Kidney epithelial cell (primary cell): ENCODE measurements at places on chromosomes 16 and 17. TPM values are rescaled to one million over a fixed set of nuclear protein-coding genes. Genes with fewer than 3 reads are reported as not detected.

- no peak for DNase-seq
Observed at GRCh38 chr17:37567137-37567536, 42.1 kb downstream of the SYNRG start.

DNA sequence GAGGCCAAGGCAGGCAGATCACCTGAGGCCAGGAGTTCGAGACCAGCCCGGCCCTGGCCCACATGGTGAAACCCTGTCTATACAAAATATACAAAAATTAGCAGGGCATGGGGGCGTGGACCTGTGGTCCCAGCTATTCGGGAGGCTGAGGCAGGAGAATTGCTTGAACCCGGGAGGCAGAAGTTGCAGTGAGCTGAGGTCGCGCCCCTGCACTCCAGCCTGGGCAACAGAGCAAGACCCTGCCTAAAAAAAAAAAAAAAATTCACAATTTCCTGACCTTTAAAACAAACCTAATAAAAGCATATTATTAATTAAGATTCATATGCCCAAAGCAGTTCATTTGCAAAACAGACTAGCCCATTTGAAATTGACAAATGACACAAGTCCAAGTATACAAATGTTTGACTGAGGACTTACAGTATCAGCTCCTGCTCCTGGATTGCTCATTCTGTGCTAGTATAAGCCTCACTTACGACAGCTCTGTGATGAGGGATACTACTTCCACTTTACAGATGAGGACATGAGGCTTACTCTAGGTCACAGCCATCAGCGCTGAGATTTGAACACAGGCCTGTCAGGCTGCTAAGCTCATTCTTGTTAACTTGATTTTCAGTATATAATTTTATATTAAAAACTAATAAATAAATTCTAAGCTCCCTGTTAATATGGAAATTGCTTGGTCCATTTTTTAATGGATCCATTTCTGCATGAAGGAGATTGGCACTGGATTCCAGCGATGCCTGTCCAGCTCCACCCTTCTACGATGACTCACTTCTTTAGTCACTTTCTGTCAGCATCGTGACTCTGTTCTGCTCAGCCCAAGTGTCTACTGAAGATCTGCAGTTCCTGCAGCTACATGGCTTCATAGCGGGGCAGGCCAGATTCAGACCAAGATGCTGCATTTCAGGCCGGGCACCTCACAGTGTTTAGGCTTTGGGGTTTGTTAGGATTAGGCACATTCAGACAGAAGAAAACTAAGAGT is 88.2 kb downstream of the WDR59 start:
- peak; percentile 25 for DNase-seq

DNA sequence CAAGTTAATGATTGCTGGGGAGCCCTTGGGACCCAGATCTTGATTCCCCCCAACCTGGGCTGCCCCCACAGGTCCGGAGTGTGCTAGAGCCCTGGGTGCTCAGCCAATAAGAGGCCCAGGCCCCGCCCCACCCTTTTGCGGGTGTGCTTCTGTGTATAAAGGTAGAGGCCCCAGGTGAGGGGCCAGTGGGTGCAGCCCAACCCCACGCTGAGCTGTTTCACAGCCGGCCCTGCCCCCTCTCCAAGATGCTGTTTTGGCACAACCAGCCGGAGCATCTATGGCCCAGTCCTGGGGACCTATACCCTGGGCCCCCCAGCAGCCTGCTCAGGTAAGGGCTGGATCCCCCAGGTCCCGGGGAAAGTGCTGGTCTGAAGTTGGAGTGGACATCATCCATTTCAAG is 11.8 kb upstream of the STAC2 start:
- no peak for DNase-seq

GRCh38 chr16:8730335-8730915 is 56.0 kb downstream of the ABAT start:
- DNase-seq, result no peak

GRCh38 chr16:29321000-29321393 is 85.5 kb downstream of the NPIPB11 start:
- DNase-seq, result no peak

The TP53TG3C gene
- not detected in 2 replicates for total RNA-seq

GRCh38 chr16:17194190-17194780 is 276.5 kb downstream of the XYLT1 start:
- no peak for DNase-seq

The OXLD1 gene
- 31.3 and 41.7 TPM in 2 replicates for total RNA-seq

DNA sequence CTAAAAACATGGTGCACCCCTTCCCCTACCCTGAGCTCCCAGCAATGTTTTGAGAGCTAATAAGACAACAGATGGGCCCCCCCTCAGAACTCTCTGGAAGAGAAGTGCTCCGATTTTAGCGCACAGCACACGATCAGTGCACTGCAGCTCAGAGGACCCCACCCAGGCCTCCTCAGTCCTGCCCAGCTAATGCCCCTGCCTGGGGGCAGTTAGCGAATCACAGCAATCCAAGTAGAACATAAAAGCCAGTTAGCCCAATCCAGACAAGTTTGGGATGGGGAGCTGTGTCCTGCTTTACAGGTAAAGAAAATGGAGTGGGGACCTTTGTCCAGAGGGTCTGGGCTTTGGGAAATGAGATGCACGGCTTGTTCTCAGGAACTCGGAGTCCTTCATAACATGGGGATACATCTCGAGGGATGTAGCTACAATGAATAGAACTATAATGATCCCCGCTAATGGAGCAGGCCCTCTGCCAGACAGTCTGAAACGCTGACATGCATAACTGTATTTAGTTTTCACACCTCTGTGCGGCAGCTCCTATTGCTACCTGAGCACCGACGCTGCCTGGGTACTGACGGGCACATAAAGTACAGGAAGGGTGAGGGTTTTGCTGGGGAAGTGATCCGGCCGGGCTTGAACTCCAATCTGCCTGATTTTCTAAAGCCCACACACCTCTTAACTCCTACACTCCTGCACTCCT is 29.7 kb upstream of the CDC42EP4 start:
- no peak for DNase-seq

The CD7 gene
- 0.21 TPM in 1 of 2 replicates, not detected in the other for total RNA-seq

GRCh38 chr16:18783430-18784341 is 6.4 kb downstream of the RPS15A start:
- no peak for DNase-seq

The IGSF6 gene
- total RNA-seq, result 0.04 TPM in 1 of 2 replicates, not detected in the other

DNA sequence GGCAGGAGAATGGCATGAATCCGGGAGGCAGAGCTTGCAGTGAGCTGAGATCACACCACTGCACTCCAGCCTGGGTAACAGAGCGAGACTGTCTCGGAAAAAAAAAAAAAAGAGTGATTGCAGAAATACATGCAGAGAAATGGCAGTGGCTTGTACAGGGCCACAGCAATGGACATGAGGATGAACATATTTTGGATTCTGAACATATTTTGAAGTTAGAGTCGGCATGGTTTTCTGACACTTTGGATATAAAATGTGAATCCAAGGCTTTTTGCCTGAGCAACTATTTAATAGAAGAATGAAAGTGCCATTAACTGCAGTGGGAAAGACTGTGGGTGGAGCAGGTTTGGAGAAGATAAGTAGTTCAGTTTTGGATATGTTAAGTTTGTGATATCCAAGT is 35.8 kb downstream of the CPD start:
- no peak for DNase-seq

GRCh38 chr17:1362964-1363363 is 37.1 kb downstream of the YWHAE start:
- no peak for DNase-seq

GRCh38 chr16:65622151-65622550 is 500.3 kb upstream of the CDH11 start:
- no peak for DNase-seq

The AKAP10 gene
- 14.9 and 18.1 TPM in 2 replicates for total RNA-seq

The MC1R gene
- 1.5 and 3.0 TPM in 2 replicates for total RNA-seq

DNA sequence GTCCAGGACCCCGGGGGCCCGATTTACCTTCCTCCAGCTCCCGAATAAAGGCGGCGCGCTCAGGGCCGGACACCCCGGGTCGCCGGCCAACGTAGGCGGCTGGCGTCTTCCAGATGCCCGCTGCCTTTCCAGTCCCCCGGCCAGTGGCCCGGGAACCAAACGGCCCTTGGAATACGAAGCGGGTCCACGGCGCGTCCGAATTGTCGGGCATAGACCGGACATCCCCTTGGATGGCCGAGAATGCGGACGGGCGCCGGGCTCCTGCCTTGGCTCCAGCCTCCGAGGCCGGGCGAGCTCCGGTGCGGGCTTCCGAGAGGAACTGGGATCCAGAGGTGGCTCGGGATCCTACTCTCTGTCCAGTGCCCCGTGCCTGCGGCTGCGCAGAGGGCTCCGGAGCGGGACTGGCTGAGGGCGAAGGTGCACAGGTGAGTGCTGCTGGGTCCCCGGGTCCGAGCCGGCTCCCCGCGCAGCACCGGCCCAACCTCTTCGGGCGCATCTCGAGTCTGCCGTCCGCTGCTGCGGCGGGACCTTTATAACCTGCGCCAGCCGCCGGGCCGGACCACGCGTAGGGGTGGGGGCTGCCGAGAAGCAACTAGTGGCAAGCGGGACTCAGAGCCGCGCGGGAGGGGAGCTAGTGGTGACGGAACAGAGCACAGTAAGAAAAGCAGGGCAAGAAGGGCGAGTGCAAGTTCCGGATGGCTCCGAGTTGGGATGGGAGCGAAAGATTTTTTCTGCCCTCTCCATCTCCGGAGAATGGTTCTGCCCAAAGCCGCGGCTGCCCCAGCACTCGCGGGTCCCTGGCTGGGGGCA is at the start of gene HAP1:
TSS of gene HAP1 (minus strand) at position 505 of the 810 bp plus-strand sequence. CDS start at position 496, 9 bp downstream.
- no peak for DNase-seq

DNA sequence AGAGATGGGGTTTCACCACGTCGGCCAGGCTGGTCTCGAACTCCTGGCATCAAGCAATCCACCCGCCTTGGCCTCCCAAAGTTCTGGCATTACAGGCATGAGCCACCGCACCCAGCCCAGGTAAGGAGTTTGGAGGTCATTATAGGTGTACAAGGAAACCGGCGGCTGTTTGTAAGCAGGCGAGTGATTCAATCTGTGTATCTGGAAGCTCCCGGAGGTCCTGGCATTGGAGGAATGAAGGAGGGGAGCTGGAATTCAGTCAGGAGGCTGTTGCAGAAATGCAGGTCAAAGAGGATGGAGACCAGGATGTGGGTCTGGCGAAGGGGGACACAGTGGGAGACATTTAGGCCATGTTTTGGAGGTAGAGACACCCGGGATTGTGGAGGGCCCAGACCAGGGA is 18.8 kb downstream of the CDC42EP4 start:
- no peak for DNase-seq

The TAC4 gene
- total RNA-seq, result not detected in 2 replicates

The KDM8 gene
- total RNA-seq, result 4.0 and 9.9 TPM in 2 replicates

GRCh38 chr16:4689091-4689671 is 4.2 kb upstream of the NUDT16L1 start:
- DNase-seq, result no peak

- no peak for DNase-seq
Observed at GRCh38 chr16:30070490-30070889, 4.9 kb downstream of the ALDOA start.

DNA sequence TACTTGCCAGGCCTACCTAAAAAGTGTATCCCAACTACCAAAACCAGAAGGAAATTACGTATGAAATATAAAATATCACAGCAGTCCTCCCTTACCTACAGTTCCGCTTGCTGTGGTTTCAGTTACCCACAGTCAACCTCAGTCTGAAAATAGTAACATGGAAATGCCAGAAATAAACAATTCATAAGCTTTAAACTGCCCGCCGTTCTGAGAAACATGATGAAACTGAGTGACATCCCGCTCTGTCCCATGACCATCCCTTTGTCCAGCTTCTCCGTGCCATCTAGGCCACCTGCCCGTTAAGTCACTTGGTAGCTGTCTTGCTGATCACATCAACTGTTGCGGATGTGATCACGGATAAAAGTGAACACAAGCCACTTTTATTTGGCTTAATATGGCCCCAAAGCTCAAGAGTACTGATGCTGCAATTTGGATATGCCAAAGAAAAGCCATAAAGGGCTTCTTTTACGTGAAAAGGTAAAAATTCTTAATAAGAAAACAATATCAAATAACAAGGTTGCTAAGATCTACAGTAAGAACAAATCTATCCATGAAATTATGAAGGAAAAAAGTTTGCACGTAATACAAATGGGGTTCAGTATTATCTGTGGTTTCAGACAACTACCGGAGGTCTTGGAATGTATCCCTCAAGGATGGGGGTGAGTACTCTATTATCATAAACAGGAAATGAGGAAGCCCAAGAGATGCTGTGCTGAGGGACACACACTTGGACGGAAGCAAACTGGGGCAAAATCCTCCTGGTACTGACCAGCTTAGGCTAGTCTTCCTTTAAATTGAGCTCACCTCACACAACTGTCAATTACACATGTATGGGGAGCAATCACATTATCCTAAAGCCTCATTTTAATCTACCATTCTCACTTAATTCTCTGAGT is 8.2 kb downstream of the USP22 start:
- no peak for DNase-seq

The PERCC1 gene
- not detected in 2 replicates for total RNA-seq

DNA sequence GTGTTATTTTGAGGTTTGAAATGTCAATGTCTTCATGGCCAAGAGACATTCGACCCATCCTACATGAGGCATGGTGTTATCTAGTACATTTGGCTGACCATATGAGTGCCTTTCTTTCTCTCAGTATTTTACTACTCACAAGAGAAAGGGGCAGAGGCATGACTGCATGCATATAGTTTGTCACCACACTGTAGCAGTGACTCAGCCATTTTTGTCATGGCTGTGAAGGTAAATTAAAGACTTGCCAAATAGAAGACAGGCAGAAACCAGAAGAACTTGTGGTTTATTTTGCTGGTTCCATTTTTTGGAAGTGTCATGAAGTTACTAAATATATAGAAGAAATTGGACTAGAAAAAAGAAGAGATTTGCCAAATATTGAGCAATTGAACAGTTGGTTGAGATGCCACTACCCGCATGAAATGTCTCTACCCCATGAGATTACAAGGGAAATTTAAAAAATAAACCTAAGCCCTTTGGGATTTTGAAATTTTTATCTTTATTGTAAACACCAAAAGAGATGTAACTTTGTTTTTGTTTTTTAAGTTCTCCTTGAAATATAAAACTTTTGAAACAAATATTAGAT is 170.3 kb downstream of the CHD9 start:
- no peak for DNase-seq

GRCh38 chr17:46949291-46950174 is 26.6 kb downstream of the GOSR2 start:
- DNase-seq, result no peak

DNA sequence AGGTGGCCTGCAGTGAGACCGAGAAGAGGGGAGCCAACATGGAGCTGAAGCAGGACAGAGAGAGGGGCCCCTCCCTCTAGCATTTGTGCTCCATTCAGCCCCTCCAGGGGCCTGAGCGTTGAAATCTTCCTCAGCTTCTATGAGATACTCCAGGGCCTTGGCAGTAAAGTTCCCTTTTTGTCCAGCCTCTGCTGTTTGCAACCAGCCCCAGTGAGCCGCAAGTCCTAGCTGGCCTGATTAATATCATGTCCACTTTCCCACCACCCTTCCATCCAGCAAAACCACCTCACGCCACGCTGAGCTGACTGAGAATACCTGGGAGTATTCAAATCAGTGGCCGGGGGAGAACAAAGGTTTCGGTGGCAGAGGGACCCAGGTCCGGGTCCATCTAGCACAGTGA is 11.7 kb upstream of the RPH3AL start:
- no peak for DNase-seq

DNA sequence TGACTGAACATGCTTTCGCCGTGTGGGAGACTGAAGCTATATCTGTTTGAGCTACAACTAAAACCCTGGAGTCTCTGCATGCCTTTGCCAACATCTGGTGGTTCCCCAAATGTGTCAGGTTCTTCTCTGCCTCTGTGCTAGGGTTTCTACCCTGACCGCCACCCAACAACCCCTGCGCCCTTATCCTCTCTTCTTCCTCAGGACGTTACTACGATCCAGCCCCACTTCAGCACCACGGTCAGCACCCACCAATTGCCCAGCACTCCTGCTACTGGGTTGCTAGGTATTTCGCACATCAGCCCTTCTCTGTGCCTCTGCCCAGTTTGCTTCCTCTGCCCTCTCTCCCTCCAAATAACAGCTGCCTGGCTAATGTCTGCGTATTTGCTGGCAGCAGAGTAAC is 106.3 kb upstream of the HSBP1 start:
- DNase-seq, result no peak

The CCL16 gene
- total RNA-seq, result not detected in 2 replicates
